ENCODE measurements at places on chromosomes 12 and 14. TPM values are rescaled to one million over a fixed set of nuclear protein-coding genes. Genes with fewer than 3 reads are reported as not detected.

GRCh38 chr14:103014466-103015228 lies 42.7 kb downstream of the CDC42BPB start:
- no peak for DNase-seq
- H3K27ac ChIP-seq, result no peak overlapping the region
- H3K4me1 ChIP-seq, result peaks cover 3% of the 10 kb centered on the region
- no peak overlapping the region for H3K4me3 ChIP-seq

The GALNT16 gene
- total RNA-seq, result 0.50 TPM

The HOXC10 gene
- not detected for total RNA-seq

The FAM222A gene
- 1.8 TPM for total RNA-seq

GRCh38 chr12:17371491-17372215 lies 718.3 kb downstream of the RERGL start:
- no peaks in the 10 kb centered on the region for H3K27me3 ChIP-seq
- no peaks in the 10 kb centered on the region for H3K36me3 ChIP-seq
- no peaks in the 10 kb centered on the region for H3K4me1 ChIP-seq
- H3K4me3 ChIP-seq, result no peak overlapping the region

GRCh38 chr14:44912041-44912869 lies 49.5 kb downstream of the KLHL28 start:
- H3K27ac ChIP-seq, result no peak overlapping the region
- peak; percentile 11 for DNase-seq
- peaks cover 5% of the 10 kb centered on the region for H3K4me1 ChIP-seq
- H3K4me3 ChIP-seq, result peak overlapping the region; percentile 43
- peaks cover 50% of the 10 kb centered on the region for H3K27me3 ChIP-seq

GRCh38 chr14:65704850-65705249 lies 292.3 kb downstream of the FUT8 start:
- DNase-seq, result peak; percentile 11
- no peak overlapping the region for H3K27ac ChIP-seq
- H3K4me1 ChIP-seq, result peaks cover 14% of the 10 kb centered on the region
- H3K36me3 ChIP-seq, result peaks cover 39% of the 10 kb centered on the region
- no peaks in the 10 kb centered on the region for H3K27me3 ChIP-seq

Data from activated naive CD8-positive, alpha-beta T cell treated with anti-CD3 and anti-CD28 coated beads for 36 hours (primary cell).